ENCODE measurements at places on chromosomes 11 and 22.

- DNase-seq: no peak
Measured at GRCh38 chr11:67290801-67291200, 1.7 kb downstream of the ANKRD13D start.

GRCh38 chr11:112965656-112966055 is 4.4 kb downstream of the NCAM1 start:
- DNase-seq: no peak

- DNase-seq: no peak
Measured at GRCh38 chr22:21855676-21856075, 11.8 kb downstream of the MAPK1 start.

- DNase-seq: no peak
Measured at GRCh38 chr22:42412744-42413333, 19.4 kb downstream of the NFAM1 start.

DNA sequence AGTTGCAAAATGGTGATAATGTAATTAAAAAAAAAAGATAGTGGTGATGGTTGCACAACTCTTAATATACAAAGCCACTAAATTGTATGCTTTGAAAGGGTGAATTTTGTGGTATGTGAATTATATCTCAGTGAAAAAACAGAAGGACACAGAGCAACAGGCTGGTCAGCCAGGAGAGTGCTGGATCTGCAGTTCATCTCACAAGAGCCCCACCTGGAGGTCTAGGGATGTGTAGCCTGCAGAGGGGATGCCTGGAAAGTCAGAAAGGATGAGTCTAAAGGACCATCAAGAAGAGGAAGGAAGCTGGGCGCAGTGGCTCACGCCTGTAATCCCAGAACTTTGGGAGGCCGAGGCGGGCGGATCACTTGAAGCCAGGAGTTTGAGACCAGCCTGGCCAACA is 9.0 kb downstream of the POLR3H start:
- DNase-seq: no peak

GRCh38 chr11:95849087-95849825 is 59.0 kb downstream of the CEP57 start:
- no peak for DNase-seq

Data from AG09319 (cell line).